Stimulated activated CD8-positive, alpha-beta memory T cell treated with anti-CD3 and anti-CD28 coated beads, Interleukin-15, amount 100 ng/mL, for 4 hours (primary cell): ENCODE measurements at places on chromosomes 12 and 14.

DNA sequence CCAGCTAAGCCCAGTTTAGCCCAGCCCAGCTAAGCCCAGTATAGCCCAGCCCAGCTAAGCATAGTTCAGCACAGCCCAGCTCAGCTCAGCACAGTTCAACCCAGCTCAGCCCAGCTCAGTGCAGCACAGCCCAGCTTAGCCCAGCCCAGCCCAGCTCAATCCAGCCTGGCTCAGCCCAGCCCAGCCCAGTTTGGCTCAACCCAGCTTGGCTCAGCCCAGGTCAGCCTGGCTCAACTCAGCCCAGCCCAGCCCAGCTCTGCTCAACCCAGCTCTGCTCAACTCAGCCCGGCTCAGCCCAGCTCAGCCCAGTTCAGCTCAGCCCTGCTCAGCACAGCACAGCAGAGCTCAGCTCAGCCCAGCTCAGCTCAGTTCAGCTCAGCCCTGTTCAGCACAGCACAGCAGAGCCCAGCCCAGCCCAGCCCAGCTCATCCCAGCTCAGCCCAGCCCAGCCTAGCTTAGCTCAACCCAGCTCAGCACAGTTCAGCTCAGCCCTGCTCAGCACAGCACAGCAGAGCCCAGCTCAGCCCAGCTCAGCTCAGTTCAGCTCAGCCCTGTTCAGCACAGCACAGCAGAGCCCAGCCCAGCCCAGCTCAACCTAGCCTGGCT lies 330.9 kb downstream of the TMEM121 start:
- DNase-seq, result no peak

DNA sequence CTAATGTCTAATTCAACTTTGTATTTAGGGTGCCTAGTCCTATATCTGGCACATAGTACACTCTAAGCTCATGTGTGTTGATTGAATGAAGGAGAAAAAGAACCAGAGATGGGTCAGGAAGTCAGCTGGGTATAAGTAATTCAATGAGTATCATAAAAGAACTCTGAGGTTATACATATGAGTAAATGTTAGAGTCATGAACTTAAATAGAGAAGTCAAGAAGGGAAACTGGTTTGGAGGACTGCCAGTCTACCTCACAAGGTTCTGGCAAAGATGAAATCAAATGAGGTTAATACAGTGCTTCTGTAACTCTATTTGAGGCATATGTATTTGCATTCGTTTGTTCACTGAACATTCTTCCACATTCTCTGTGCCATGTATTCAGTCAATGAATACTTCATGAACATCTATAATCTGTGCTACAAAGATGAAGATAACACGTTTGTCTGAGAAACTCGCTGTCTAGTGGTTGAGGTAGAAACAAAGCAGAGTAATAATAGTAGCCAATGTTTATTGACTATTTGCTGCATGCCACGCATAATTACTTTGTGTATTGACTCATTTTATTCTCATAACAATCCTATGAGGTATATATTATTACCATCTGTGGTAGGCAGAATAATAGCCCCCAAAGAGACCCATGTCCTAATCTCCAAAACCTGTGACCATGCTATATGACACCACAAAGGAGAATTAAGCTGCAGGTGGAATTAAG lies 88.9 kb downstream of the PTGER2 start:
- DNase-seq, result no peak

DNA sequence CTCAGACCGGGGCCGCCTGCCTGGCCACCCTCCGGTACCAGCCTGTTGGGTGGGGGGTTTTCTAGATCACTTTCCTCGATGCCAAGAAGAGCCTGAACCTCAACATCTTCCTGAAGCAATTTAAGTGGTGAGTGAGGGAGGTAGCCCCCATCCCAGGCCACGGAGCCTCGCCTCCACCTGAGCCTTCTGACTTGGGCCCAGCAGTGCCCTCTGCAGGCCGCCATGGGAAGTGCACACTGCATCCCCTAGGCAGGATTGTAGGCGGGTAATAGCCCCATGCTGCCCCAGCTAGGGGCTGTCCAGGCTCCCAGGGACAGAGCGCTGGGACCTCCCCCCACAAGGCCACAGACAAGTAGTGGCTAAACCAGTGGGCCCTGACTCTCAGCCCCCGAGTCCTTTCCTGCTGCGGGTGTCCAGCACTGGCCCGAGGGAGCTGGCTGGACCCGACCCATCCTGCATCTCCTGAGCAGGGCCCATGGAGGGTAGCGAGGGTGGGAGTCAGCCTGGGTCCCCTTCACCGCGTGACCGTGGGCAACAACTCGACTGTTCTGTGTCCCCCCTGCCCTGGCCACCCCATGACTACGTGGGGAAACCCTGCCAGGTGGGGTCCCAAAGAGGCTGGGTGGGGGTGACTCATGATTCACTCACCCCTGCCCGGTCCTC lies 15.3 kb upstream of the ADSS1 start:
- peak; percentile 45 for DNase-seq

GRCh38 chr14:53140585-53140984 lies 12.5 kb downstream of the DDHD1 start:
- no peak for DNase-seq

DNA sequence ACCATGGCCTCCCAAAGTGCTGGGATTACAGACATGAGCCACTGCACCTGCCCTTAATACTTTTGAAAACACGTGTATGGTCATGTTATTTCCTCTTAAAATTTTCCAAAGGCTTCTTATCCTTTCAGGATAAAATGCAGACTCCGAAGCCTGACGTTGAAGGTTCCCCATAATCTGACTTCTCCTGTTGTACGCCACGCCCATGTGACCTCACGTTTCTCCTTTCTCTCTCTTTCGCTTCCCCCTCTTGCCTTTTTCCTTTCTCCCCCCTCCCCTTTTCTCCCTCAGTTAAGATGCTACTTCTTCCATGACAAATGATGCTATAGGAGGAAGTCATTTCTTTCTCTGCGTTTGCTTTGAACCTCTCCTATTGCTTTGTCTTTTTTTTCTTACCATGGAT lies 266.0 kb downstream of the FBXL14 start:
- DNase-seq, result no peak

GRCh38 chr12:100826323-100826722 lies 31.7 kb downstream of the ANO4 start:
- DNase-seq, result no peak

DNA sequence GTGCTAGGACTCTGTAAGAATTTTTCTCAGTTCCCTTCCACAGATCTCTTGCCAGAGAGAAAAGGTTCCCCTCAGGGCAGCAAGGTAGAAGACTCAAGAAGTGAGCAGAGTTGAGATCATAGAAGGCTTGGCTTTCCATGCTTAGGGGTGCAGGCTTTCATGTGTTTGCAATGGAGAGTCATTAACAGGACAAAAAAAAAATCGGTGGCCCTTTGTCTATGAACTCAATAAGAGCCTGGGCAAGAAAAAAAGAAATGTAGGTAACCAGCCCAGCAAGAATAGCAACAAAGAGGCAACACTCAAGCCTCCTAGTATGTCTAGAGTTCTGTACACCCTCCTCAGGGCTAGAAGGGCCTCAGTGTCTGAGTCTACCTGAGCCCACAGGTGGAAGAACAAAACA lies 23.4 kb upstream of the LRP6 start:
- DNase-seq, result no peak

DNA sequence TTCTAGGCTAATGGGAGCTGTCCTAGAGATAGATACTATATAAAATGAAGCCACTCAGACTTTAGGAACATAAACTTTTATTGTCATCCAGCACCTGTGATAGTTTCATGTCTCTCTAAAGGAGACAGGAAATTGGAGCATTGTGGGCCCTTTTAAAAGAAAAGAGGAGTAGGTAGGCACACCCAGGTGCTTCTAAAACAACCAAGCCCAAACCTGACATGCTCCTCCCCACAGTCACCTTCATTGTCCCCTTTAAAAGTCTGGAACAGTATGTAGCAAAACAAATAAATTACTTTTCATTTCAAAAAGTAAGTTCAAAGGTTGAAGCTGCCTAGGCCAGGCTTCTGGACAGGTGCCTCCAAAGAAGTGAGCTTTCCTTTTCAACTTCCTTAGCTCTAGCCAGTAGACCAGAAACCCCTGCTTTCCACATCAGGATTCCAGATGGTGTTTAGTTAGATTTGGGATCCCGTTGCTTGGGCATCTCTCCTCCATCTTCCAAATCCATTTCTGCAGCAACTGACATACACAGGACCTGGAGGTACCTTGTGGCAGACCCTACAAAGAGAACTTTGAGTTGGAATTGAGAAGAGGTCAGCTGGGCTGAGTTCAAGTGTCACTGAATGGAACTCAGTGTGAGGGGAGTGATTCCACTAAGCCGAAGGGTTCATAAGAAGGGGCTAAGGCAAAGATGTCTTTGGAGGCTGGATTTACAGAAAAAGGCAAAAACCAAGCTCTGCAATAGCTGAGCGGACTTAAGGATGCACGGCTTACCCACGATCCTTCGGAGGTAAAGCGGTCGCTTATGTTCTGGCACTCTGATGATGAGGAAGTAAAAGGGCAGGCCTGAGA lies 6.9 kb downstream of the OXA1L start:
- no peak for DNase-seq

DNA sequence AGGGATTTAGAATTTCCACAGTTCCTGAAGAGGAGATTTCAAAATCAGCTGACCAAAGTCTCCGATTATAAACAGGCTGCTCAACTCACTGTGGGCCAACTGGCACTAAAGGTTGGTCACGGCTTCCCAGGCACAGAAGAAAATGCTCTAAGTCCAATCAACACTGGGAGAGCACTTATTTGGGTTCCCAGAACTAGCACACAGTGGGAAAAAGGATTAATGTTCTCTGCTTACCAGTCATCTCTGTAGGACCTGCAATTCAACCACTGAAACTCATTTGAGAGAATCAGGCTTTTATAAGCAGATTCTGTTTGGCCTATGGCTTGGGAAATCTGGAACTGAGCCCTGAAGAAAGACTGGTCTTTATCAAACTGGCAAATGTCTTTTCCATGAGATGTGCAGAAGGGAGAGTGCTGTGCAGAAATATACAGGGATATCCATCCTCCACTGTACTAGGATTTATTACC lies 49.4 kb downstream of the ABCC9 start:
- no peak for DNase-seq

DNA sequence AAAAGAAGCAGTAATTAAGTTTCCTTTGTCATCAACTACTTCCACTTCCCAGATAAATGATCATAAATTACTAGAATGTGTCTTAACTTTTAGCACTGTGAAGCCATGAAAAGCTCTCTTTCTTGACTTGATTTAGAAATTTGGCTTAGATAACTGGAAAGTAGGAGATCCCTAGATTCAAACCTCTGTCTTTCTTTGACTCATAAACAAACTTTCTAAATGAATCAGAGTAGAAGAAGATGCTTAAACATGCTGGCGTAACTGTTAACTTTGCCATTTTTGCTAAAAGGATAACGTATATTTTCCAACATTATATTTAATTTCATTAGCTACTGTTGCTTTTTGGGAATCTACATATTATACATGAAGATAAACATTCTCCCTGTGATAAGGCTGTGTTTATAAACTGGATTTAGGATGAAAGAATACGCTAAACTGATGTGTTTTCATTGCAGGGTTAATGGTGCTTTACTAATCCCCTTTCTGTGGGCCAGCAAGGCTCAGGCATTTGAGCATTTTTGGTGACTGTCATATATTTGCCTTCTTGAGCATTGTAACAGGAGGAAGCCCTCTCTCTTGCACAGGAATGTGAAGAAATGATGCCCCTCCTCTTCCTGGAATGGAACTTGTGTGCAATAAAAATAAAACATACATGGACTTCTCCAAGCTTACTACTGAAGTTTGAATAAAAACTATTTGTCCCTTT lies 301.4 kb downstream of the BMP4 start:
- DNase-seq, result no peak
